ENCODE measurements at places on chromosomes 3 and 15.

GRCh38 chr3:172185907-172186306 is 146.5 kb downstream of the FNDC3B start:
- peaks cover 11% of the 10 kb centered on the region for H3K4me1 ChIP-seq
- H3K27ac ChIP-seq = peak overlapping the region; percentile 77
- H3K4me3 ChIP-seq = no peak overlapping the region

DNA sequence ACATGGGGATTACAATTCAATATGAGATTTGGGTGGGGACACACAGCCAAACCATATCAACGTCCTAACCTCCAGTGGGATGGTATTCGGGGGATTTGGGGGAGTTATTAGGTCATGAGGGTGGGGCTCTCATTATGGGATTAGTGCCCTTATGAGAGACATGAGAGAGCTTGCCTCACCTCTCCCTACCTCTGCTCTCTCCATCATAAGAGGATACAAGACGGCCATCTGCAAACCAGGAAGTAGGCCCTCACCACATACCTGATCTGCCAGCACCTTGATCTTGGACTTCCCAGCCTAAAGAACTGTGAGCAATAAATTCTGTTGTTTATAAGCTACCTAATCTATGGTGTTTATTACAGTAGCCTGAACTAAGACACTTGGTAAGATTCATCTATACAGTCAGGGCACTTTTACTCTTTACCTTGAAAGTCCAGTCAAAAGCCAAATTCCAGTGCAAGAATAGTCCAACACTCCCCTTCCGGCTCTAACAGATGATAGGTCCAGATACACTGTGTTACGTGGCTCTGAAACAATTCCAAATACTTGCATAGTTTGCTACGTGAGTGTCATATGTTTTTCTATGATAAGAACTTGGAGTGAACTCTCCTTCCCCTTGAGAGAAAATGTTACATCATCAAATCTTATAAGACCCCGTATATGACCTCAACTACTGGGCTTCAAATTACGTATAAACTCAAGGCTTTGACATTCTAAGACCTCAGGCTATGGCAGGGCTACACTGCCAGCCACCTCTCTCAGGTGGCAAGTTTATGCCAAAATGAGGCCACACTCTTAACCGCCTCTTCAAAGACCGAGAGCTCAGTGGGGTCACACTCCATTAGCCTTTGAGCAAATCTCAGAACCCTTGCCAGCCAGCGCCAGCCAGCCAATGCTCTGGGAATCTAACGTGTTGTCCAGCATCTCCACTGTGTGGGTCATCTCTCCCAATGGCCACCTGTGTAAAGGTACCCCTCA is 129.9 kb downstream of the XXYLT1 start:
- no peak for DNase-seq
- H3K4me3 ChIP-seq = no peak overlapping the region
- H3K27ac ChIP-seq = no peak overlapping the region
- no peaks in the 10 kb centered on the region for H3K27me3 ChIP-seq
- no peaks in the 10 kb centered on the region for H3K36me3 ChIP-seq

- no peaks in the 10 kb centered on the region for H3K4me1 ChIP-seq
- H3K27ac ChIP-seq = no peak overlapping the region
- H3K27me3 ChIP-seq = peaks cover 5% of the 10 kb centered on the region
- no peak for DNase-seq
- H3K36me3 ChIP-seq = peaks cover 3% of the 10 kb centered on the region
These were observed 577.0 kb upstream of the MDFIC2 start for GRCh38 chr3:70889162-70890019.

GRCh38 chr3:12396471-12396870 is 87.8 kb upstream of the TSEN2 start:
- H3K4me3 ChIP-seq = no peak overlapping the region
- peaks cover 4% of the 10 kb centered on the region for H3K4me1 ChIP-seq
- peaks cover 16% of the 10 kb centered on the region for H3K27me3 ChIP-seq

DNA sequence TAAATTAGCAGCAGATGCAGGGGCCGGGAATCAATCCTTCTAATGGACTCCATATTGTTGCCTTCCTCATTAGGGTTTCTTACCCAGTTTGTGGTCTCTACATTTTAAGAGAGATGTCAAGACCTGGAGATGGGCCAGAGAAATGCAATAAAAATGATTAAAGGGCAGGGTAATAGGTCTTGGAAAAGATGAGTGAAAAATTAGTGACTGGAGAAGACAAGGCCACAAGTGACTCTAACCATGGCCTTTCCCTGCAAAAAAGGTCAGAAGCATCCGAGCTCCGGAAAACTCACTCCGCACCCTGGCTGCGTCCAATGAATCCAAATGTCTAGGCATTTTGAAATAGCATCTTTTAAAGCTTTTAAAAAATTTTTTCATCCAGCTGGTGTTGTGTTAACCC is 152.8 kb downstream of the ARRDC4 start:
- no peak overlapping the region for H3K27ac ChIP-seq
- no peaks in the 10 kb centered on the region for H3K27me3 ChIP-seq
- H3K4me1 ChIP-seq = no peaks in the 10 kb centered on the region

DNA sequence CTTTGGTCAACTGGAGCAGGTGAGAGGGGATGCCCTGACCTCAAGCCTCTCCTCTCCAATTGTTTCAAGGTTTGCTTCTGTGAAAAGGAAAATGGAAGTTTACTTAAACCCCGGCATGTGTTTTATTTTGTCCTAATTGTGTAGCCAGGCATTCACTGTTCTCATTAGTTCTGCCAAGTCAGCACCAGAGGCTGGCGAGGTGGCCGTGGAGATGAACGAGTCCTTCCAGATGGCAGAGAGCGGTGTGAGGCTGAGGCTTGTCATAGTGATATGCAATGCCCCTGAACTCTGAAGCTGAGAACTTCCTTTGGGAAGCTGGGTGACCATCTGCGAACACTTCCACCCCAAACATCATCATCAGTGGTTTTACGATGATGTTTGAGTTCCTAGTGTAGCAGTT is 199.6 kb downstream of the TJP1 start:
- no peaks in the 10 kb centered on the region for H3K36me3 ChIP-seq
- no peaks in the 10 kb centered on the region for H3K4me1 ChIP-seq
- H3K27me3 ChIP-seq = no peaks in the 10 kb centered on the region
- no peak for DNase-seq
- no peak overlapping the region for H3K4me3 ChIP-seq

DNA sequence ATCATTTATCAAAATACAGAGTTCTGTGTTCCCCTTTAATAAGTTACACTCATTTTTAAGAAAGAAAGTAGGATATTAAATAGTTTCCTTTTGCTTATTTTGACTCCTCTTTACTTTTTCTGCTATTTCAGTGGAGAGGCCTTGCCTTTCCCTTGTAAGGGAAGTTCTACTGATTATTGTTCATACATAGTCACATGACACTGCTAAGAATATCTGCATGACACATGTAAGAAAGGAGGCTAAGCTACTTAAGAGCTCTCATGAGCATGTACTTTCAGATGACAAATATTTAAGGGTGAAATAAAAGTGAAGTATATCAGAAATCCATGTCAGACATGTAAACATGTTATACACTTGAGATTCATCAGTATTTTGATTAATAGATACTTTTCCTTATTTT is 39.0 kb downstream of the MYRIP start:
- H3K27me3 ChIP-seq = no peaks in the 10 kb centered on the region
- no peak overlapping the region for H3K4me3 ChIP-seq
- no peaks in the 10 kb centered on the region for H3K4me1 ChIP-seq

- DNase-seq = no peak
- H3K27me3 ChIP-seq = peaks cover 44% of the 10 kb centered on the region
- H3K4me3 ChIP-seq = no peak overlapping the region
- H3K36me3 ChIP-seq = peaks cover 9% of the 10 kb centered on the region
These were observed 1.3 kb downstream of the FSD2 start for GRCh38 chr15:82804575-82804949.

DNA sequence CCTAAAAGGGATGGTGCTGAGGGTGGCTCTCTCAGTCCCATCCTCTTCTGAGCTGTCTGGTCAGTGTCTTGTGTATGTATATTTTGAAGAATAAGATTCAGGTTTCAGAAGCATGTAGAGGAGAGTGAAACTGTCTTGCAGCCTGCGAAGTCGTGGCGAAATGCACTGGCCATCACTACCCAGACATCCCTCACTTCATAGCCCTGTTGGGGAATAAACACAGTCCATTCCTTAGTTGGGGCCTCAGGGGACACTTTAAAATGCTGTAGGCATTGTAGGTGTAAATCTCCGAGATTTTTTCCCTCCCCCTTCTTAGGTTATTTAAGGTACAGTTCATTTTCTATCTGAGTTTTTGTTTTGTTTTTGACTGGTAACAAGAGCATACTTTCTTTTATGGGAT is 93.8 kb downstream of the DNASE1L3 start:
- no peak for DNase-seq
- peaks cover 31% of the 10 kb centered on the region for H3K4me1 ChIP-seq
- no peak overlapping the region for H3K4me3 ChIP-seq
- H3K27me3 ChIP-seq = no peaks in the 10 kb centered on the region
- peak overlapping the region; percentile 59 for H3K27ac ChIP-seq

- H3K27me3 ChIP-seq = no peaks in the 10 kb centered on the region
- no peaks in the 10 kb centered on the region for H3K4me1 ChIP-seq
- no peaks in the 10 kb centered on the region for H3K36me3 ChIP-seq
- DNase-seq = no peak
- no peak overlapping the region for H3K27ac ChIP-seq
- H3K4me3 ChIP-seq = no peak overlapping the region
These were observed 483.9 kb downstream of the RBMS3 start for GRCh38 chr3:29764603-29765254.

DNA sequence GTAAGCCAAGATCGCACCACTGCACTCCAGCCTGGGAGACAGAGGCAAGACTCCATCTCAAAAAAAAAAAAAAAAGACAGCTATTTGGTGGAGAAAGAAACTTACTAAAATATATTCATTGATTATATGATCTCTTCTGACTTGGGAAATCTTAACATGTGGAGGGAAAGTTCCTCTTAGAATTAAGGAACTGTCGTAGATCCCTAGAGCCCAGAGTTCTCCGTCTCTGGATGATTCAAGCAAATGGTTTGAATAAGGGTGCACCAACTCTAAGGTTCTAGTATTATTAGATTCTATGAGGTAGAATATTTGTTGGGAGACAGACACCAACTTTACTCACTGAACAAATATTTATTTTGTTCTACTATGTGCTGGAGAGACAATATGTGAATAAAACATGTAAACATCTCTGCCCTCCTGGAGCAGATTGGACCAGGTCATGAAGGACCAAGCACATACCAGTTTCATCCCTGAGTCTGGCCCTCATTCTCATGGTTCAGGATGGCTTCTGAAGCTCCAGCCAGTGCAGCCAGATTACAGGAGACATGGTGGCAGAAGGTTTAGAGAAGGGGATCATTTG is 129.7 kb downstream of the MITF start:
- H3K27ac ChIP-seq = no peak overlapping the region
- no peaks in the 10 kb centered on the region for H3K36me3 ChIP-seq
- H3K4me1 ChIP-seq = no peaks in the 10 kb centered on the region

DNA sequence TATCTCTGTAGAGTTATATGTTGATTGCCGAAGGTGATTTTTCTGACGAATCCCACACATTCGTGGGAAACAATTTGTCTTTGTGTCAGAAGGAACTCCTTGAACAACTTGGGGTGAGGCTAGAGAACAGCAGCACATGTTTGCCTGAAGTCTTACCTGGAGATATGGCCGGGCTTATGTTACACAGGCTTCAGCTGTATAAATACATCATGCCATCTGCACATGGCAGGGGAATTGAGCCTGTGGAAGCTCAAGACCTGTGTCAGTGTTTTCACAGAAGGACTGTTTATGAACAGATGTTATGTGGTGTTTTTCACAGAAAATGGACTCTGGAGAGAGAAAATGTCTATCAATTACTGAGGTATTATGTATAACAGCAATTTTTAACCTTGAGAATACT is 203.6 kb upstream of the MDFIC2 start:
- peaks cover 28% of the 10 kb centered on the region for H3K27me3 ChIP-seq
- no peak overlapping the region for H3K27ac ChIP-seq
- H3K4me3 ChIP-seq = no peak overlapping the region
- no peaks in the 10 kb centered on the region for H3K36me3 ChIP-seq

- no peaks in the 10 kb centered on the region for H3K36me3 ChIP-seq
- H3K27me3 ChIP-seq = no peaks in the 10 kb centered on the region
- H3K4me1 ChIP-seq = no peaks in the 10 kb centered on the region
- no peak overlapping the region for H3K4me3 ChIP-seq
- H3K27ac ChIP-seq = no peak overlapping the region
These were observed 55.0 kb downstream of the LSAMP start for GRCh38 chr3:116390318-116390717.

DNA sequence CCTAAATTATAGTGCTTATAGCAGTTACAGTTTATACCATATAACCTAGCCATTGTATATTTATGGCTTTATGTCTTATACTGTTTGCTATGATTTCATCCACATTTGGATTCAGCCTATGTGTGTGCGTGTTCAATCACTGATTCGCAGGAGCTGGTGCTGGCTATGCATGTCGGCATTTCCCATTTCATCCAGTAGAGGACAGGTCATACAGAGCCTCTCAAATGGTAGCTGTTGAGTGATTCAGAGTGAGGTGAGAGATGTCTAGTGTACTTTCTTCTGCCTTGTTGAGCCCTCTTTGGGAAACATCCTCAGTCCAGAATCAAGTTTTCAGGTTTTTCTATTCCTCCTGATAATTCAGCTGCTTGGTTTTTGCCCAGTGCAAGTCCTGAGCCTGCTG is 76.1 kb downstream of the FRMD4B start:
- no peak overlapping the region for H3K27ac ChIP-seq
- H3K27me3 ChIP-seq = no peaks in the 10 kb centered on the region
- no peak for DNase-seq
- no peaks in the 10 kb centered on the region for H3K36me3 ChIP-seq
- H3K4me3 ChIP-seq = no peak overlapping the region
- H3K4me1 ChIP-seq = peaks cover 8% of the 10 kb centered on the region

GRCh38 chr3:99434190-99434589 is 204.2 kb upstream of the COL8A1 start:
- no peak overlapping the region for H3K4me3 ChIP-seq
- H3K4me1 ChIP-seq = no peaks in the 10 kb centered on the region
- H3K27me3 ChIP-seq = no peaks in the 10 kb centered on the region
- no peak overlapping the region for H3K27ac ChIP-seq
- no peaks in the 10 kb centered on the region for H3K36me3 ChIP-seq

- no peaks in the 10 kb centered on the region for H3K4me1 ChIP-seq
- DNase-seq = no peak
- no peak overlapping the region for H3K27ac ChIP-seq
- H3K4me3 ChIP-seq = no peak overlapping the region
- peaks cover 12% of the 10 kb centered on the region for H3K27me3 ChIP-seq
- no peaks in the 10 kb centered on the region for H3K36me3 ChIP-seq
These were observed 3.9 kb downstream of the SCN5A start for GRCh38 chr3:38645601-38646000.

GRCh38 chr3:16280671-16281070 is 15.7 kb downstream of the OXNAD1 start:
- H3K27ac ChIP-seq = no peak overlapping the region
- H3K4me3 ChIP-seq = no peak overlapping the region
- peaks cover 3% of the 10 kb centered on the region for H3K36me3 ChIP-seq
- H3K27me3 ChIP-seq = no peaks in the 10 kb centered on the region
- H3K4me1 ChIP-seq = peaks cover 17% of the 10 kb centered on the region

DNA sequence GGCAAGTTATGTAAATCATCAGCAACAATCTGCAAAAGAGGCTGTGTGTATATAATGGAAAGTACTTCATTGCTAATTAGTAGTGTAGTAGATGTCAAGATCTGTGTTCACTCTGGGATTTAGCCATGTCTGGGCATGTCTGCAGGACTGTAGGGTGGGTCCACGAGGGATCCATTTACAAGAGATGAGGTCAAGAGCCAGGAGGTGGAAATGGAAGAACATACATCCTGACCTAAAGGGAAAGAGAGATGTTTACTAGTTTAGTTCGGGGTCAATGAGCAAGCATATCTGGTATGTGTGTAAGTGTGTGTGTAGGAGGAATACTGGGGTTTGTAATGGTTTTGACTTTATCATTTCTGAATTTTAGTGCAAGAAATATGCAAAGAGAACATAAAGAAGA is 171.5 kb upstream of the NANOGP8 start:
- no peak for DNase-seq
- H3K27me3 ChIP-seq = no peaks in the 10 kb centered on the region
- no peaks in the 10 kb centered on the region for H3K36me3 ChIP-seq

Measured in effector memory CD8-positive, alpha-beta T cell (primary cell).